ENCODE measurements at places on chromosomes 7 and 10.
A peak's percentile ranks its signal among the peaks of the same experiment; 100 is the strongest.

DNA sequence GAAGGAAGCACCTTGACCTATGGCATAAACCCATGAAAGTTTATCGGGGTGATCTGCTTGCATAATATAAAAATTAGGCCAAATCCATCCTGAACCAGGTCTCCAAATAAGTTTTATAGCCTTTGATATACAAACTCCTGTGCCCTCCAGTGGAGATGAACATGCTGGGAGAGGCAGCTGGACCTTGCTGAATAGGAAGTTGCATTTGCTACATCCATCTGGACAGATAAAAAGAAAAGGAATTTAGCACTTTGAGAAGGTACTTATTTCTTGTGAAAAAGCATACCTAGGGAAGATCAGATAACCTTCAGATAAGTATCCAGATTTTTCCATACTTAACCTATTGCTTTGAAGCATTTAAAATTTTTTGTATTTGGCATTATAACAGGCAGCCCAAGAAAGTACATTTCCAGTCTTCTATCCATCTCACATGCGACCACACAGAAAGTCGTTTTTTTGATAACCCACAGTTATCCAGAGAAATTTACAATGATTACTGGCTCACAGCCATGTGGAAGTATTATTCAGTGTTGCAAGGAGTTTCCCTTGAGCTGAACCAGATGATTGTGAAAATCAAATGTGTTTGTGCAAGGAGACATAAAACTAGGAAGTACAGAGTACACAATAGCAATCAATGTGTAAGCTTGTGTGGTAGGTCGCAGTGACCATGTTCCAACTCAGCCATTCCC lies 124.4 kb upstream of the STK17A start:
- no peak for DNase-seq

- no peak for DNase-seq
Observed at GRCh38 chr7:37491919-37492694, 43.4 kb upstream of the ELMO1 start.

DNA sequence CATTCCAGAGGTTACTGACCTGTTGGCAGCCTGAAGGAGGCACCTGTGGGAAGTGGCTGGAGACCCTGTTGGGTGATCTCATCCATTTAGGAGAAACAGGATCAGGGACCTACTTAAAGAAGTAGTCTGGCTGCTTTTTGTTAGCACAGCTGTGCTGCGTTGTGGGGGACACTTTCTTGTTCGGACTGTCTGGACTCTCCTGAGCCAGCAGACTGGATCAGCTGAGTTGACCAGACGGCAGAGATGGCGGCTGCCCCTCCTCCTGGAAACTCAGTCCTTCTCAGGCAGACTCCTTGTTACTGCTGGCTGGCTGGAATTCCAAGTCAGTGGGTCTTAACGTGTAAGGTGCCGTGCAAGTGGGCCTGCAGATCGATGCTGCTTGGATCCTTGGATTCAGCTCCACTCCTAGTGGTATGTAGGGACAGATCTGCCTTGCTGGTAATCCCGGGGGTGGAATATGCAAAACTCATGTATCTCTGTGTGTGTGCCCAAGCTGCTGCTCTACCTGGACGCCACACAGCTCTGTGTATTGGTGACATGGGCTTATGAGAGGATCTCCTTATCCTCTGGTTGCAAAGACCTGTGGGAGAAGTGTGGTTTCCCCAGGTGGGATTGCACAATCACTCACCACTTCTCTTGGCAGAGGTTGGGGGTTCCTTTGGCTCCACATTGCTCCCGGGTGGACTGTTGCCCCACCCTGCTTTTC lies 87.3 kb downstream of the CCSER2 start:
- peak; percentile 26 for DNase-seq

- DNase-seq = no peak
Observed at GRCh38 chr7:33554046-33554445, 351.3 kb upstream of the BMPER start.

DNA sequence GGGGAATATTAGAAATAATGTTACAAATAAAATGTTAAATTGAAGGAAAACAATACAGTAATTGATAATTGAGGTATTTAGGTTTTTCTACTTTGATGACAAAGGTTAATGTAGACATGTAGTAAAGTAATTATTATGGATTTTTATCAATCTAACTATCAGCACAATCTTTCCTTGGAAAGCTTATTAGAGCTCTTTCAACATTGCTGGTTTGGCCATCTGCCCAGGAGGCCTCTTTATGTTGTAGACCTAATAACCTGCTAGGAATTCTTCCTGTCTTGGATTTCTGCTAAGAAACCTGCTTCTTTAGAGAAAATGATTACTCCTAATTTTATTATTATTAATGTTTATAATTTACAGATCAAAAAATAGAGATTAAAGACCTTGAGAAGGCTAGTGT lies 78.9 kb downstream of the CHRM2 start:
- no peak for DNase-seq

DNA sequence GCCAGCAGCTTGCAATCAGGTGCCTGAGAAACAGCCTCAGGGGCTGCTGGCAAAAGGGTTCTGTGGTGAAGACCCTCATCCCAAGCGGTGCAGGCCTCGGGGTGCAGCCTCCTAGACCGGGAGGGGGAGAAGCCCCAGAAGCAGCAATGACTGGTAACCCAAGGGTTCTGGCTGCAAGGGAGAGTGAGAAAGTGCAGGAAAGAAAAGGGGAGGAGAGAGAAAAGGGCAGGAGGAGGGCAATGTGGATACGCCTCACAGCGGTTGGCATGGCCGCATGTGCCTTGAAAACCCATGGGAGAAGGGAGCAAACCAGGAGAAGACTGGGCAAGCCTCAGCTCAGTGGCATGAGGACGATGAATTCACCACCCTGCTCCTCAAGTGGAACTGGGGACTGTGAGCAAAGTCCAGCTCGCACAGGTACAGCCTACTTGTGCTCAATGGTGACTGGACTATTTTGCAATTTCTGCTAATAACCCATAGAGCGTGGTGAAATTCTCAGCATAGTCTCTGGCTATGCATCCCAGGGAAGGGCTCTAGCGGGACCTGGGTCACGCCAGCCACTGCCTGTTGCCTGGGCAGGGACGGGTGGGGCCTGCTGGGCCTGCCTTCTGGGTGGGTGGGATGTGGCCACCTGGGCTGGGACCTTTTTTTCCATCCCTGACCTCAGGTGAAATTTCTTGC lies 6.2 kb downstream of the CLRN3 start:
- DNase-seq = no peak

- DNase-seq = no peak
Observed at GRCh38 chr10:34613491-34613890, 201.6 kb downstream of the PARD3 start.

DNA sequence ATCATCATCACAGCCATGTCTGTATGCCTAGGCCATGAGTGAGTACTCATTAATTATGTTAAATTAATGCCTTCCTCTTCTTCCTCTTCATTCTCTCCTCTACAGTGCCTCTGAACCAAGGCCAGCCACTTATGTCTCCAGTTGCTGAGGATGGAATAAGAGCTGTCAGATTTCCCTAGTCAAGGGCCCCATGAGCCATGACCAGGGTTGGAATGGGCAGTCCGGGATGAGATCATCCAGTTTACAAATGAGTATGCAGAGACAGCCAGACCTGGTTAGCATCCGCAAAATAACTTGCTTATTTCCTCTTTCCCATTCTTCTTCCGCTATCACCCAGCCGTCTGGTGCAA lies 342.7 kb downstream of the GRID1 start:
- DNase-seq = no peak

DNA sequence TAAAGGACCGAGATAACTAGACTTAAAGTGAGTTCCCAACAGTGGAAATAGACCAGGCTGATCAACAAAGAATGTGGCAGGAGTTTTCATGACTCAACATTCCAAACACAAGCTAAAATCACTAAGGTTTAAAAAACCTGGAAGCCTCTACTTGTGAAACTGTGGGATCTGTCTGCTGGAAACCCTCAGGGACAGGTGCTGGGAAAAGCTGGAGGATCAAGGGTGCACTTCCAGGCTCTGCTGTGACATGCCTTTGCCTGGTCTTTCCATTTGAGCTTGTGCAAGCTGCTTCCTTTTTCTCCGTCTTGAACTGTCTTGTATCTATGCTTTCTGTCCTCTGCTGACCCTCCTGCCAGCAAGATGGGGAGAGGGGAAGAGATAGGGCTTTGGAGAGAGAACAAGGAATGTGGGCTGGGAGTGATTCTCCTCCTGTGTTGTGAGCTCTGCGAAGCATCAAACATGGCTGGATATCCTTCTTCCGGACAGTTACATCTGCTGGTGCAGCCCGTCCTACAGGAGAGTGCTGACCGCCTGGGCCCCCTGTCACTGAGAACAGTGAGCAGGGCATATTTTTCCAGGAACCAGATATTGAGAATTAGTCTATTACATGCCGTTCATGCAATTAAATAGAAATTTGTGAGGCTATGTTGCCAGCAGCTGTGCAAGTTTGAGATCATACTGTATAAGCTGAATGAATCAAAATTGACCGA lies 25.5 kb downstream of the ARHGAP22 start:
- no peak for DNase-seq

DNA sequence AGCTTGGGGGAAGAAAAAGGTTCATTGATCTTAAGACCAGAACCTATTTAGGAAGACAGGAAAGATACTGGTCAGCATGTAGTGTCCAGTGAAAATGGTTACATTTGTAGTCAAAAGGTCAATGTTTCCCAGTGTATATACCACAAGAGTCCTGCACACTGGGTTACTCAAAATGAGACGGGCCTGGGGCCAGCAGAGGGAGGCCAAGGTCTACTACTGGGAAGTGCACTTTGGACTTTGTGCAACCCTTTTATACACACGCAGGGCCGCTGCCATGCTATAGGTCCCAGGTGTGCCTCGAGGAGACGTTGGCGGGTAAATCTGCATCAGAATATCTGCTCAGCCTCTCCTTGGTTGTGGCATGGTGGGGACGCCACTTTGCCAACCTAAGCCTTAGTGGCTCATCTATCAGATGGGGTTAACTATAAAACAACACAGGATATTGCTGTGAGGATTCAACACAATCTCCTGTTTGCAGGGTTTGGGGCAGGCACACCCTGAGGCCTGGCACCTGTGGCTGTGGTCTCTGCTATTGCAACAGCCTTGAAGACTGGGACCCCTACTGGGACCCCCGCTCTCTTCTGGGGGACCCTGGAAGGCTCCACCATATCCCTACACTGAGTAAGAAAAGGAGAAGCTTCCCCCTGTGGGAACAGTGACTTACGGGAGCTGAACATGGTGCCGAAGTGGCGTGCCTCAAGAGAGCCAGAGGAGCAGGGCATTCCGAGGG lies 19.7 kb downstream of the CLRN3 start:
- no peak for DNase-seq

DNA sequence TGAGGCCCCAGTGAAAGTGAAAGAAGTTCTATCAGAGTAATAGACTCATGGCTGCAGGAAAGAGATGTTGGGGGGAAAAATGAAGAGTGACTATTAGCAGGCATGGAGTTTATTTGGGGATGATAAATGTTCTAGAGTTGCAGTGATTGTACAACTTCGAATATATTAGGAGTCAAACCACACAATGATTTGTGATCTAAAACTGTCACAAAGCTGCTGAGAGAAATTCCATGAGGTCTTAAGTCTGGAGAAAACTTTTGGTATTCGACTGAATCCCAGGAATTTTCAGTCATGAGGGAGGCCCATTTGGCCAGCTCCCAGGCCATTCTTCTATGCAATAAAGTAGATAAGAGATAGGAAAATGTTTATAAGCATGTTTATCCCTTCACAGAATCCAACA lies 55.9 kb upstream of the UNC5B start:
- no peak for DNase-seq

GRCh38 chr10:79133416-79133815 lies 64.7 kb downstream of the ZMIZ1 start:
- no peak for DNase-seq

DNA sequence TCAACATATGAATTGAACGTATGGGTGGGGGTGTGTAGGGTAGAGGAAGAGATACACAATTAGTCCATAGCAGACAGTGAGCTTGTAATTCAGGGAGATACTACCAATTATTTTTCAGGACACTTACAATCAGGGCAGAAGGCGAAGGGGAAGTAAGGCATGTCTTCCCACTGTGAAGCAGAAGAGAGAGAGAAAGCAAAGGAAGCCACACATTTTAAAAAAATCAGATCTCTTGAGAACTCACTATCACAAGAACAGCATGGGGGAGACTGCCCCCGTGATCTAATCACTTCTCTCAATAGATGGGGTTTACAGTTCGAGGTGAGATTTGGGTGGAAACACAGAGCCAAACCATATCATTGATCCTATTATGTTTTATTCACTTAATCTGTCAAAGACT lies 116.4 kb upstream of the RPA3 start:
- DNase-seq = no peak

DNA sequence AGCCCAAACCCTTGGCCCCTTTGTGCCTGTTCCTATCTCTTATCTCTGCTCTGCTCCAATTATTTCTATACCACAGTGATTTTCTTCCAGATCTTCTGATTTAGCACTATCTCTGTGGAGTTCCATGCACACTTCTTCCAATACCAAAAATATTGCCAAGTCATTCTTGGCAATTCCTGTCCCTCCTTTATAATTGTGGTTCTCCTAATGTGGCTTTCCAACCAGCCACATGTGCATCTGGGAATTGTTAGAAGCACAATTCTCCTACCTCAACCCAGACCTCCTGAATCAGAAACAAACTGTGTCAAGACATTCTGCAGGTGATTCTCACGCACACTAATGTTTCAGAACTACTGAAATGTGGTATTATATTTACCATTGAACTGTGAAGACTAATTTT lies 447.8 kb upstream of the IGFBP3 start:
- no peak for DNase-seq

GRCh38 chr10:15824498-15824897 lies 35.8 kb downstream of the MINDY3 start:
- DNase-seq = no peak

DNA sequence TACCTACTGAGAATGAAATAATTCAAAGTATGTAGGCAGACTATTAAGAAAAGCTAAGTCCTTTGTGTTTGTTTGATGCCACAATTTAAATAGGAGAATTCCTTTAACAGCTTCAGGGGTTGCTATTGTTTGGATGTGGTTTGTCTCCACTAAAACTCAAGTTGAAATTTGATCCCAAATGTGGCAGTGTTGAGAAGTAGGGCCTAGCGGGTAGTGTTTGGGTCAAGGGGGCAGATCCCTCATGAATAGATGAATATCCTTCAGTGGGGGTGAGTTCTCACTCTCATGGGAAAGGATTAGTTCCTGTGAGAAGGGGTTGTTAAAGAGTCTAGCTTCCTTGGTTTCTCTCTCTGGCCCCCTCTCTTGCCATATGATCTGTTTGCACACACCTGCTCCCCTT lies 97.0 kb downstream of the HGF start:
- no peak for DNase-seq

GRCh38 chr7:36583318-36583717 lies 141.0 kb downstream of the AOAH start:
- no peak for DNase-seq

GRCh38 chr10:118800920-118801319 lies 46.1 kb upstream of the CACUL1 start:
- DNase-seq = no peak

DNA sequence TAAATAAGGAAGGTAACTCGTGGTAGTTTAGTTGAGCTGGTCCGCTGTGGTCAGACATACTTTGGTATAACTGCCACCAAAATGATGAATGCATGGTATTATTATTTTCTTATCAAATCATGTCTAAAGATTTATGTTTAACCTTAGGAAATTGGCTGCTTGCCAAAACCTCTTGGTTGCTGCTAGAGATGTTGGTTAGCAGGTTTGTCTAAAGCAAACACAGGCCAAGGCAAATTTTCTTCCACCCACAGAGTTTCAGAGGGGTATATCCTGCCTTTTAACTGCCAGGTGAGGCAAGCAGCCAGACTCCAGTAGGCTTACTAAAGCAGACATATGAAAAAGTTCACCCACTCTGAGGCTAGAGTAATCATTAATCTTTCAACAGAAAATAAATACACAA lies 101.4 kb downstream of the SEMA3E start:
- DNase-seq = no peak

GRCh38 chr10:8052341-8052955 lies 2.0 kb upstream of the GATA3 start:
- DNase-seq = no peak

All from right cardiac atrium (tissue), 5 donors.